Myometrial cell (primary cell): ENCODE measurements at places on chromosomes 3 and 15. TPM values are rescaled to one million over a fixed set of nuclear protein-coding genes. Genes with fewer than 3 reads are reported as not detected.

Gene TMEM62
- 16.7 and 19.3 TPM in 2 replicates for total RNA-seq

Gene PAQR5
- 2.6 and 3.5 TPM in 2 replicates for total RNA-seq

Gene RARRES1
- 148 and 180 TPM in 2 replicates for total RNA-seq

Gene ANKRD63
- total RNA-seq: not detected in 2 replicates

Gene ATRIP
- total RNA-seq: 4.3 and 17.0 TPM in 2 replicates

Gene GNAT1
- not detected in 2 replicates for total RNA-seq

Gene ACSBG1
- 0.58 TPM in 1 of 2 replicates, not detected in the other for total RNA-seq

Gene CCR1
- total RNA-seq: under 0.01 and 0.29 TPM in 2 replicates

Gene PLCB2
- total RNA-seq: under 0.01 TPM in 1 of 2 replicates, not detected in the other

Gene EPHB1
- total RNA-seq: under 0.01 TPM in 1 of 2 replicates, not detected in the other

Gene SEMA5B
- under 0.01 TPM in 1 of 2 replicates, not detected in the other for total RNA-seq

Gene TLR9
- total RNA-seq: not detected in 2 replicates

Gene C15orf62
- total RNA-seq: under 0.01 and 0.18 TPM in 2 replicates

Gene LYZL4
- total RNA-seq: not detected in 2 replicates

Gene CAPN3
- total RNA-seq: 0.35 and 2.9 TPM in 2 replicates

Gene SV2B
- total RNA-seq: not detected in 2 replicates

Gene SLC38A3
- not detected in 2 replicates for total RNA-seq

Gene IGSF10
- 0.29 and 0.71 TPM in 2 replicates for total RNA-seq

Gene CHDH
- total RNA-seq: under 0.01 TPM in 1 of 2 replicates, not detected in the other

Gene ATP13A5
- not detected in 2 replicates for total RNA-seq

Gene HGD
- total RNA-seq: not detected in 2 replicates

Gene NOX5
- 0.29 and 0.71 TPM in 2 replicates for total RNA-seq

Gene UROC1
- total RNA-seq: not detected in 2 replicates

Gene FANCD2OS
- total RNA-seq: not detected in 2 replicates

Gene THBS1
- 114 and 120 TPM in 2 replicates for total RNA-seq

Gene UNC13C
- total RNA-seq: not detected in 2 replicates

Gene PLA2G4E
- total RNA-seq: not detected in 2 replicates

Gene DAZL
- total RNA-seq: not detected in 2 replicates

Gene PIGBOS1
- total RNA-seq: 34.0 and 34.9 TPM in 2 replicates

Gene BFSP2
- total RNA-seq: not detected in 2 replicates

Gene CORO2B
- total RNA-seq: 28.3 and 32.6 TPM in 2 replicates

Gene ZNF280D
- 13.8 and 14.1 TPM in 2 replicates for total RNA-seq

Gene LIPC
- total RNA-seq: 0.53 TPM in 1 of 2 replicates, not detected in the other

Gene CRABP1
- not detected in 2 replicates for total RNA-seq

Gene BCL2A1
- 0.71 and 0.86 TPM in 2 replicates for total RNA-seq

Gene POLQ
- total RNA-seq: 2.3 and 3.7 TPM in 2 replicates

Gene ISLR
- 136 and 187 TPM in 2 replicates for total RNA-seq

Gene ISY1
- 32.0 and 50.9 TPM in 2 replicates for total RNA-seq

Gene MCF2L2
- total RNA-seq: 0.29 and 0.71 TPM in 2 replicates

Gene OR5K2
- not detected in 2 replicates for total RNA-seq

Gene PLSCR5
- total RNA-seq: not detected in 2 replicates

Gene TRPM1
- total RNA-seq: not detected in 2 replicates

Gene NRG4
- total RNA-seq: not detected in 2 replicates

Gene PLCL2
- total RNA-seq: 6.4 and 6.6 TPM in 2 replicates

Gene POPDC2
- total RNA-seq: 0.35 TPM in 1 of 2 replicates, not detected in the other

Gene SEMA7A
- total RNA-seq: 71.4 and 86.2 TPM in 2 replicates

Gene CDCP1
- 7.2 and 8.3 TPM in 2 replicates for total RNA-seq

Gene CHRM5
- not detected in 2 replicates for total RNA-seq

Gene FBXO40
- total RNA-seq: not detected in 2 replicates

Gene LAMB2
- total RNA-seq: 358 and 359 TPM in 2 replicates

Gene TTC23
- total RNA-seq: 9.8 and 21.1 TPM in 2 replicates

Gene FGD5
- not detected in 2 replicates for total RNA-seq

Gene ANKDD1A
- 0.35 and 1.7 TPM in 2 replicates for total RNA-seq
